Stimulated activated CD4-positive, alpha-beta T cell treated with anti-CD3 and anti-CD28 coated beads, TNF-alpha, amount 100 ng/mL, for 4 hours (primary cell): ENCODE measurements at places on chromosomes 7 and 10.

- no peak for DNase-seq
Measured at GRCh38 chr10:80739963-80740715, 202.4 kb downstream of the SH2D4B start.

GRCh38 chr10:78981970-78982281 lies 86.8 kb upstream of the ZMIZ1 start:
- no peak for DNase-seq

DNA sequence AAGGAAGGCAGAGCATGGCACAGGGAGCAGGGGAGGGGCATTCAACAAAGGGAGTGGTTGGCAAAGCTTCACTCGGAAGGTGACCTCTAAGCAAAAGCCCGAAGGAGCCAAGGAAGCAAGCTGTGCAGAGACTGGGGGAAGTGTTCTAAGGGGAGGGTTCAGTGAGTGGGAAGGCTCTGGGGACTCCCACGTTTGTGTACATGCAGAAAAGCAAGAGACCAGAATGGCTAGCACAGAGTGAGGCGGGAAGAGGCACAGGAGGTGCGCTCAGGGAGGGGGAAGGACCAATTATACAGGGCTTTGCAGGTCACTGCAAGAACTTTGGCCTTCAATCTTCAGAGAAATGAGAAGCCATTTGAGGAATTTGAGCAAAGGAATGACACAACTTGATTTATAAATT lies 7.4 kb downstream of the ARHGAP21 start:
- DNase-seq: no peak

DNA sequence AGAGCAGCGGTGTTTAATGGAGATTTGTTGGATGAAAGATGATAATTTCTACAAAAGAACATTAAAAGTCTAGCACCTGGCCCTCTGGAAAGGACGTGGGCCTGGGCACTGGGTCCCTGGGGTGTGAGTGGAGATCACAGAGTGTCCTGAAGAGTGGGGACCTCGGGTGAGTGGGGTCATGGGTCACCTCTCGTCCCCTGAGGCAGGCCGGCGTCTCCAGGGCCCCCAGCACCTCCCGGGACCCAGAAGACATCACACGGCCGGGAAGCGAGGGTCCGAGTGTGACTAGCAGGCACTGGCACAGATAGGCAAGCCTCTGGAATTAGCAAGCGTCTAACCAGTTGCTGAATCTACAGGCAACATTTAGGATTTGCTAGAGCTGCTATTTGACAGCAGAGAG lies 257.2 kb downstream of the MAD1L1 start:
- no peak for DNase-seq

GRCh38 chr7:4552985-4553384 lies 129.1 kb upstream of the FOXK1 start:
- DNase-seq: no peak

- no peak for DNase-seq
Measured at GRCh38 chr10:92052741-92053140, 129.2 kb downstream of the BTAF1 start.

DNA sequence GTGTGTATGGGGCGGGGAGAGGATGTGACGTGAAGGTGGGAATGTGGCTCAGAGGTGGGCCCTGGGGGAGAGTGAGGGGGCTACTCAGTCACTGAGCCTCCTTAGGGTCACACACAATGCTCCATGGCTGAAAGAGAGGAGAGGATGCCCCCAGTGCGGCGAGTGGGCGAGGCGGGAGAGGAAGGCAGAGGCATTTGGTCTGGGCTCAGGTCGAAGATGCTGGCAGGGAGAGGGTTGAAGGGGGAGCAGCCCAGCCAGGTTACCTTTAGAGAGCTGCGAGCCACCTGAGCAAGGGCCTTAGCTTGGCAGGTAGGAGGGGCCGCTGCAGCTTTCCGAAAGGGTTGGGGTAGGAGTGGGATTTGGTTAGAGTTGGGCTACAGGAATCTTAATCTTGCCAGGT lies 4.7 kb upstream of the LOXL4 start:
- DNase-seq: no peak

GRCh38 chr10:116271593-116272439 lies 1.2 kb downstream of the GFRA1 start:
- DNase-seq: no peak

DNA sequence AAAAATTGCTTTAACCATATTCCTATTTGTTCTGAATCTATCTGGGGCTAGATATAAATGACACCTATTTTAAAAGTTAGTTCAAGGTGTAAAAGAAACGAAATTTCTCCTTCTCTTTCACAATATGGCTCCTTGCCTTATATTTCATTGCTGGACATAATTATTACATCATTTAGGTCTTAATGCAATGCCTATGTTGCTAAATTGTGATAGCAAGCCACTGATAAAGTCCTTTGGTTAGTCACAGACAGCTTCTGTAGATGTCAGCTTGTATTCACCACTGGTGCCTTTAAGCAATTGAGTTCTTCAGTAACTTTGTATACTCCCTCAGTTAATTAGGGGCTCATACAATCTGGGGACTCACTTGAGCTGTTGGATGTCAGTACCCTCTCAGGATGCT lies 1236.6 kb downstream of the GATA3 start:
- DNase-seq: no peak

GRCh38 chr7:3899559-3899991 lies 598.5 kb downstream of the SDK1 start:
- DNase-seq: no peak

DNA sequence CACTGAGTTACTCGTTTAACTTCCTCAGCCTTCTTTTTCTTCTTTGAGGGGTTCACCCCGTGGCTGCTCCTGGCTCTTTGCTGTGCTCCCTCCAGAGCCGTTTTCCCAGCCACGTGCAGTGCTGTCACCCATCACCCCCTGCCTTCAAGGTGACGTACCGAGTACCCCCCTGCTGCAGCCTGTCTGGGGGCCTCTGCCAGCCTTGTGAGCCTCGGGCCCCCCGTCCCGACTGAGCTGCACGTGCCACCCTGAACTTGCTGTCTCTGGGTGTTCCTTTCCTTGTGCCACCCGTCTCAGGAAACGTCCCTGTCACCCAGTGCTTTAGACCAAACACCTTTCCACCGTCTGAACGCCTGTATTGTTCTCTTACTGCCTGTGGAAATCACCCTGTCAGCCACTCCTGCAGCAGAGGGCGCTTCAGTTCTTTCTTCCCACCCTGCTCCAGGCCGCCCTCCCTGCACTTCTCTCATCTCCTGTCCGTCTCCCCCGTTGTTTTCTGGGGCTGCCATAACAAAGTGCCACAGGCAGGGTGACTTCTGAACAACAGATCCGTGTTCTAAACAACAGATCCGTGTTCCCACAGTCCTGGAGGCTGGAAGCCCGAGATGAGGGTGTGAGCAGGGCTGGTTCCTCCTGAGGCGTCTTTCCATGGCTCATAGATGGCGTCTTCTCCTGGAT lies 44.6 kb downstream of the WDR37 start:
- no peak for DNase-seq

DNA sequence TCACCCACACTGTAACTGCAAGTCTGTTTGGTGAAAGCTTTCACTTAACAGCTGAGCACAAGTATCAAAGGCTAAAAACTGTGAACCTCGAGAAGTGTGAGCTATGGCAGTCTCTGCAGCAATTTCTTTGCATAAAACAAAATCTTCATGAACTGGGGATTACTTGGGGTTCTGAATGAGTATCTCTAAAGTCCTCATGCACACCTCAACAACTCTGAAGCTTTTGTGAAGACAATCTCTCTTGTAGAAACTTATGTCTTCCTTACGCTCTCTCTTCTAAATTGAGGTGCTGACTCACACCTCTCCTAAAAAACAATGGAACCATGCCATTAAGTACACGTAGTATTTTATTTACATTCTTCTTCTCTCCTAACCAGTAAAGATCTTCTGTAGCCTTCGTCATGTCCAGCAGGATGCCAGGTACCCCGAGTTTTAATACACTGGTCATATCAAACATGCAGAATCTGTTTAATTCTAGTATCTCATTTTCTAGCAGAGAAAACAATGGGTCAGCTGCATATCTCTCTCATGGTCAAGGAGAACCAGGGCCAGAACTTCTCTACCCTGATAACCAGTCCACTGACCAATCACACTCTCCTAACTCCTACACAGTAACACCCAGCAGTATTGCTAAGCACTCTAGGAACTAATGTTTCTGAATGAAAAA lies 76.9 kb downstream of the UBE2H start:
- no peak for DNase-seq

GRCh38 chr10:79608505-79609375 lies 2.0 kb upstream of the SFTPA1 start:
- DNase-seq: no peak

DNA sequence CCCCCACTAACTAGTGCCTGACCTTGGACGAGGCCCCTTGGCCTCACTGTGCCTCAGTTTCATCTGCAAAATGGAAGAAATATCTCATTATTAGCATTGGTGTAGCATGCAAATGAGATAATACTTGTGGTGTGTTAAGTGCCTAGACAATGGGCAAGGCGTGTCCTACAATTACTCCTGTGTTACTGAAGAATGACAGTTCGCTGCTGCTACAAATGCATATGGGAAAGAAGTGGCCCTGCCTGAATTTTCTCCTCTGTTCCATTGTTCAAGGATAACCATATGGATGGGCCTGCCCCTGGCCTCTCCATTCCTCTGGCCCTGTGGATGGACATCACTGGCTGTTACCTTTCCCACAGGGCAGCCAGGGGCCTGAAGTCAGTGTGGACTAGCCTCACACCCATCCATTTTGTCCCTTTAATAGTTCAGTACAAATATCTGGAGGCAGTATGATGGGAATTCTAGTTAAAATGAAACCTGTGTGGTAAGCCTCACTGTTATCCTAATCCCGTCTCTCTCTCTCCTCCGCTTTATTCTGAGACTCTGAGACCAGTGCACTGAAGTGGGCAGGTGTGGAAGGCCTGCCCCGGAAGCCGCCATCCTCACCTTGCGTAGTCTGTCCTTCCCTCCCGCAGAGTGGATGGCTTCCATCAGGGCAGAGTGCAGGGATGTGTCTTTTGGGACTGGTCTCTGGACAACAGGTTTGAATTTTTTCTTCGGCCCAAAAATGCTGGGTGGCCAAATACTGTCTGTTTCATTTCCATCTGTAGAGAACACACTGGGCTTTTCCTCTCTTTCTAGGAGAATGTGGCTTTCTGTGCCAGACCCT lies 244.6 kb upstream of the GRB10 start:
- DNase-seq: no peak

GRCh38 chr7:115822380-115822779 lies 208.2 kb downstream of the TFEC start:
- DNase-seq: no peak

DNA sequence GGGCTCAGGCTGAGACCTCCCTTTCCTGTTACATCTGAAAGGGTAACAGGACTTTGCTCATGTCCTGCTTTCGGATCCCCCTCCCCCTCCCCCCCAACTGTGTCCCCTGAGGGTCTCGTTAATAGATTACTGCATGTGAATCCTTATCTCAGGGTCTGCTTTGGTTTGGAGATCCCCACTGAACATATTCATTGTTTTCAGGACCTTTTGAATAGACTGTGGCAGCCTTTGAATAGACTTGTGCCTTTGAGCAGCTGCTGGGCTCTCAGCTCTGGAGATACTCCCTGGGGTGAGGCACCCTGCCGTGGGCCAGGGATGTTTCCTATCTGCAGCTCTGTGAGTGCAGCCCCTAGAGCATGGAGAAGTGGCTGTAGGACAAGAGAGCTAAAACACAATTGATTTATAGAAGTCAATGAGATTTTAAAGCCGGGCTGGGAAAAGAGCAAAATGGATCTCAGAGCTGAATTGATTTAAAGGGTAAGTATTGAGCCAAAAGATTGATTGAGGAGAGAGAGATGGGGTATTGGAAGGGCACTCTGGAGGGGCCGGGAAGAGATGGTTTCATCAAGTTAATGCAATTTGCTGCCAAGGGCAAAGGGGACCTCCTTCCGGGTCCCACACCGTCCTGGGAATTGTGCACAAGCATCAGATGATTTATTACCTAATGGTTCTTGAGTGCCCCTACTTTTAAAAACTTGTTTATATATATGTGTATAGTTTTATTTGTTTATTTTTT lies 9.9 kb downstream of the ARHGAP22 start:
- no peak for DNase-seq

DNA sequence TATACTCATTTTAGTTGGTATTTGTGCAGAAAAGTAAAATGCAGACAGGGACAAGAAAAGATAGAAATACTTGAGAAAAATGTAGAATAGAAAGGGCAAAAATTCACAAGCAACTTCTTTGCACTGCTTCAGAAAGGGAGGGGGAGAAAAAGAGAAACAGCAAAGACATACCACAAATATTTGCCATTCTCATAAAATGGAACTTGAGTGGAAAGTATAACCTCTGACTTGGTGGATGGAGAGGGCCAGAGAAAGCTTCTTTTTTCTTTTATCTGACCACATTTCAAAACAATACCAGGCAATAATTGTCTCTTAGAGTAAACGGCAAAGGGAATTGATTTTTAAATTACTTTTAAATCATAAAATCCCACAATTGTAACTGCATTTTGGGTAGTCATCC lies 35.8 kb upstream of the TRUB1 start:
- no peak for DNase-seq
